ENCODE measurements at places on chromosomes 6 and 20. TPM values are rescaled to one million over a fixed set of nuclear protein-coding genes. Genes with fewer than 3 reads are reported as not detected.

DNA sequence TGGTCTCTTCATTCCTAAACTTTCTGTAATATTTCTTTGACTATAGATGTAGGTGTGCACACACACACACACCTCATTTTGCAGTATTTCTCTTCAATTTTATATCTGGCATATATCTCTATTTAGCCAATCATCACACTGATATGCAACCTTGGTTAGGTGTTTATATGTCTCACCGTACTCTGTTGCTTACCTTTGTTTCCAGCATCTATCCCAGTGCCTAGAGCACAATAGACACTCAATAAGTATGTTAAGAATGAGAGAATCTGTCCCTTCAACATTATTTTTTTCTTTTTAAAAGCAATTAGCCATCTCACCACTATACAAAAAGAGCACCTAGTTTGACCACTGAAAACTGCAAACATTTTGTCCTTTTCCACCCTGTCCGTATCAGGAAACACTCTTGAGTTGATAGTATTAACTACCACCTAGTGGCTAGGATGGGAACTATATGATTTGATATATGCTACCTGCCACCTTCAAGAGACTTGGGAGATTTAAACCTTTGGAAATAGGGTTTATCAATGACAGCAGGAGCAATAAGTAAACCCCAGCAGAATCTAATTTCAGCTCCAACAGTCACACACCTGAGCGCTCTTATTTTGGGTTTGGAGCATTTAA, 48.7 kb upstream of the RSPO3 start:
- no peaks in the 10 kb centered on the region for H3K27me3 ChIP-seq
- no peaks in the 10 kb centered on the region for H3K4me1 ChIP-seq
- H3K4me3 ChIP-seq: no peak overlapping the region
- no peak overlapping the region for H3K27ac ChIP-seq
- H3K36me3 ChIP-seq: no peaks in the 10 kb centered on the region
- no peak for DNase-seq

MYL9 gene
- total RNA-seq: 177 TPM

GRCh38 chr20:45579184-45579583, at the start of gene WFDC8:
WFDC8 (minus strand) TSS chr20:45579284; CDS start chr20:45579247, 37 bp downstream.
- H3K36me3 ChIP-seq: no peaks in the 10 kb centered on the region
- no peak within 1 kb of the TSS for H3K27ac ChIP-seq
- no peak for DNase-seq
- no peak within 1 kb of the TSS for H3K4me3 ChIP-seq
- no peaks in the 10 kb centered on the region for H3K27me3 ChIP-seq

DNA sequence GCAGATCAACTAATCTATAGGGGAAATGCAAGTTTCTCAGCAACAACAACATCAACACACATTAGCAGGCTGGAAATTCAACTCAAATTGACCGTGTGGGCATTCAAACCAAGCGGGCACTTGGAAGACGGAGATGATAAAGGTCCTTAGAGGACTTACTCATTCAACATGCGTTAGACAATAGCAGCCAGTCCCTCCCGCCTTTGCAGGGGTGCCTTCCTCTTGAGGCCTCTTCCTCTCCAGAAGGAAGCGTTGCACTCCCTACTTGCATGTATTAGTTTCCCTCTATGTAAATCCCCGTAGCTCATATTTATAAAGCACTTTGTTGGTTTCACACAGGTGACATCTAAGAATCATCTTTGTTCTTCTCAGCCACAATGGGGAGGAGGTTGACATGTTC, 300.8 kb upstream of the STXBP5 start:
- H3K4me3 ChIP-seq: no peak overlapping the region
- no peaks in the 10 kb centered on the region for H3K27me3 ChIP-seq
- no peaks in the 10 kb centered on the region for H3K4me1 ChIP-seq
- no peak overlapping the region for H3K27ac ChIP-seq
- no peak for DNase-seq

DNA sequence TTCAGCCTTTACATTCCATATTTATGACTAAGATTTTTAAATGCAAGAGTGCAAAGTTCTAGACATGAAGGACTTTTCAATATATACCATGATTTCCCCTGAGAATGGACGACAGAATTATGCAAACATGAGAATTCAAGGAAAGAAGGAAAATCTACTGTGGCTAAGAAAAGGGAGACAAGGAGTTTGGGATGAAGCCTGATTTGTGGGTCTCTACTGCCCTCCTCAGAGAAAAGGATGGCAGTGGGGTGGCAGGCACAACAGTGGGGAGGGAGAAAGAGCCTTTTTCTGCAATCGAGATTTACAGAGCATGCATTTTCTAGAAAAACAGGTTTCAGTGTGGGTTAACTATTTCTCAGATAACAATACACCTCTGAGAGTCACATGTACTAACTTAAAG, 466.9 kb upstream of the NRSN1 start:
- H3K27ac ChIP-seq: no peak overlapping the region
- DNase-seq: peak; percentile 49
- no peaks in the 10 kb centered on the region for H3K27me3 ChIP-seq
- H3K36me3 ChIP-seq: no peaks in the 10 kb centered on the region
- peaks cover 6% of the 10 kb centered on the region for H3K4me1 ChIP-seq
- no peak overlapping the region for H3K4me3 ChIP-seq

MUCL3 gene
- not detected for total RNA-seq

DNA sequence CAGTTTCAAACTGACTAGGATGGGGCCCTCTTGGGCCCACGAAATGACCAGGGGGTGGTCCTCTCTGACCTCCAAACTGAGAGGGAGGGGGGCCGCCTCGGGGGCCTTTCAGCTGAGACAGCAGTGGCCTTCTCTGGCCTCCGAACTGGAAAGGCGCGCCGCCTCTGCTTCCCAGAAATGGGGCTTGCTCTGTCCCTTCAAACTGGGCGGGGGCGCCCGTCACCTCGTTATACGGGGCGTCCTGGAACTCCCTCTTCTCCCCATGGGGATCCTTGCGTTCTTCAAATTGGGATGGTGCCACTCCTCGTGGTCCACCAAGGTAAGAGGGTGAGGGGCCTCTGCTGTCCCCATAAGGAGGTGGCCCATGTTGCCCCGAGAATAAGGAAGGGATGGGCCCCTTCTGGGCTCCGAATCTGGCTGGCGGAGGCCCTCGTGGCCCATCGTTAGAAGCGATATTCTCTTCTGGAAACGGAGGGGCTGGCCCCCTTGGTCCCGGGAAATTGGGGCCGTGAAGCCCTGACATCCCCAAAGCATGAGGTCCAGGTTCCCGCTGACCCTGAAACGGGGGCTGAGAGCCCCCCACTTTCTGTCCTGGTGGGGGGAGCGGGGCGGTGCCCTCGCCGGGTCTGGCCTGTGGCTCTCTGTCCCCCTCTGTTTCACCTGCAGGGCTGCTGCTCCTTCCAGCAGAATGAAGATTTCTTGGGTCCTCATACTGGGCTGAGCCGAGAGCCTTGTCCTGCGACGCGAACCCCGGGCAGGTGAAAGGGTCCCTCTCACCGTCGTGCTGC, 18.7 kb upstream of the TCFL5 start:
- no peaks in the 10 kb centered on the region for H3K36me3 ChIP-seq
- no peak for DNase-seq
- H3K4me1 ChIP-seq: peaks cover 22% of the 10 kb centered on the region
- no peak overlapping the region for H3K27ac ChIP-seq

- H3K27me3 ChIP-seq: no peaks in the 10 kb centered on the region
- peak within 1 kb of the TSS; percentile 37 for H3K4me3 ChIP-seq
- no peak within 1 kb of the TSS for H3K27ac ChIP-seq
- H3K36me3 ChIP-seq: no peaks in the 10 kb centered on the region
Observed at GRCh38 chr6:1311400-1312202, at the start of gene FOXQ1. FOXQ1 (plus strand) TSS chr6:1312098; CDS start chr6:1312705, 607 bp downstream.

DNA sequence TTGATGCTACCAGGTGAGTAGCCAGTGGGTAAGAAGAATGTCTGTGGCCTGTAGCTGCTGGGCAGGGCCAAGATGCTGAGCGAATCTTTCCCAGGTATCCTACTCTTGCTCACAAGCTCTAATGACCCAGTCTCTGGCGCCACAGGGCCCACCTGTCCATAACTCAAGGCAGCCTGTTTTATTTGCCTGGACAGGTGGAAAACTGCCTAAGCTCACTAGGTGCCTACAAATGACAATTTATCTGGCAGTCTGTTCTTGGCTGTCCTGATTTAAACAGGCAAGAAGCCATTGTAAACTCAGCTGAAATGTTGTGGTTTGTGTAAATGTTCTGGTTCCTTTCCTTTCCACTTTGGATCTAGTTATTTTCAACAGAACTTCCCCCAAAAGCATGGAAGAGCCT, 113.3 kb downstream of the TCP11 start:
- H3K4me3 ChIP-seq: no peak overlapping the region
- peak overlapping the region; percentile 53 for H3K27ac ChIP-seq
- no peaks in the 10 kb centered on the region for H3K27me3 ChIP-seq
- H3K36me3 ChIP-seq: no peaks in the 10 kb centered on the region

DNA sequence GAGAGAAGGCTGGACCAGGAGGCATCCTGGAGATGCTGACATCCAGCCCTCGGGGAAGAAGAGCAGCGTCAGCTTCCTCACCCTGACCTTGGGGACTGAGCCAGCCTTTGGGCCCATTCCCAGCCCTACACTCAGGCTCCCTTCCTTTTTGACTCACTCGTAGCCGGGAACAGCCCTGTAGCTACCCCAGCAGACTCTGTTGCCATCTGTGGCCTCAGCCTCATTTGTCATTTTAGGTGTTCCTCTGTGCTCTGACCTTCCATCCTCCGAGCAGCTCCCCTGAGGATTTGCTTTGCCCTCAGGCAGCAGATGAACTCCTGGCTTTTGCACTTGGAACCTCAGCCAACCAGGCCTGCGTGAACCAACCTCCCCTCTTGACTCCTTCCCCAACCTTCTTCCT, 67.5 kb downstream of the ELOVL2 start:
- no peak overlapping the region for H3K27ac ChIP-seq
- H3K36me3 ChIP-seq: no peaks in the 10 kb centered on the region
- no peaks in the 10 kb centered on the region for H3K4me1 ChIP-seq

DNA sequence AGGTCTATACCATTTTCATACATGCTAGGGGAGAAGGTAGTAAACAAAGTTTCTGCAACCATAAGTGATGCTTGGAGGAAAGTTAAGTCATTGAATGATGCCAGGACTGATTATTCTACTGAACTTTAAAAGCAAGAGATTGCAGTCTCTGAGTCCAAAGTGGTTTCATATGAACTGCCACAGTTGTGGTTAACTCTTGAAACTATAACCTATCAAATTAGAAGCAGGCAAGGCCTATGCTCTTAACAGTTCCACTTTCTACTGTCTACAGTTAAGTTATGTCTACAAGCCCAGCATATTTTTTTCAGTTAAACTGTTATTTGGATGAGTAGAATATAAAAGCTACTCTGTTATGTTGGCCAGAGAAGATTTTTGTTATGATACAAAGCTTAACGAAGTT, 326.5 kb upstream of the RUNX2 start:
- H3K4me1 ChIP-seq: no peaks in the 10 kb centered on the region
- no peaks in the 10 kb centered on the region for H3K27me3 ChIP-seq
- H3K4me3 ChIP-seq: no peak overlapping the region

PSORS1C1 gene
- 28.0 TPM for total RNA-seq

DNA sequence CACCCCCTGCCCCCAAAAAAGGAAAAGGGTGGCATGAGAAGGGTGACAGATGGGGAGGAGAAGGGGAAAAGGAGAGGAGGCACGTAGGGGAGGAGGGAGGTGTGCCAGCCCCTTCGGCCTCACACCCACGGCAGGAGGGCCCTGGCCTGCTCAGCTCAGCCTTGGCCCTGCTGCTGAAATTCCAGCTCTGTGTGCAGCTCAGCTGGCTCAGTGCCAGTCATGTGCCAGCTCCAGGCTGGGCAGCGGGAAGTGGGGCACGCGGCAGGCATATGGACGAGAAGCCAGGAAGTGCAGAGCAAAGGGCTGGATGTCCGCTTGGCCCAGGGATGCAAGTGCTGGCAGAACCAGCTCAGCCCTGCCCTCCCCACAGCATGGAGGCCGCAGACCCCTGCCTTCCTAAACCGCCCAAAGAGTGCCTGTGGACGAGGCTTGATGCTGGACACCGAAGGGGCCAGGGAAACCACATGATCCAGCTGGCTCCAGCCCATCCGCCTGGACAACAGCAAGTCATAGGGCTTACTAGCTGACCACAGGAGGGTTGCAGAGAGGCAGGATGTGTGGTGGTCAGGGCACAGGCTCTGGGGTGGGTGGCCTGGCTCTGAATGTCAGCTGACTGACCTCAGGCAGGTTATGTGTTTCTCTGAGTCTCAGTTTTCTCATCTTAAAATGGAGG, 60.2 kb downstream of the NOL4L start:
- H3K27me3 ChIP-seq: no peaks in the 10 kb centered on the region
- peaks cover 54% of the 10 kb centered on the region for H3K4me1 ChIP-seq
- DNase-seq: peak; percentile 92
- no peak overlapping the region for H3K27ac ChIP-seq
- no peak overlapping the region for H3K4me3 ChIP-seq

- no peaks in the 10 kb centered on the region for H3K27me3 ChIP-seq
- no peaks in the 10 kb centered on the region for H3K36me3 ChIP-seq
- DNase-seq: no peak
- no peaks in the 10 kb centered on the region for H3K4me1 ChIP-seq
- H3K27ac ChIP-seq: no peak overlapping the region
Observed at GRCh38 chr6:45171380-45171779, 156.8 kb upstream of the RUNX2 start.

DNA sequence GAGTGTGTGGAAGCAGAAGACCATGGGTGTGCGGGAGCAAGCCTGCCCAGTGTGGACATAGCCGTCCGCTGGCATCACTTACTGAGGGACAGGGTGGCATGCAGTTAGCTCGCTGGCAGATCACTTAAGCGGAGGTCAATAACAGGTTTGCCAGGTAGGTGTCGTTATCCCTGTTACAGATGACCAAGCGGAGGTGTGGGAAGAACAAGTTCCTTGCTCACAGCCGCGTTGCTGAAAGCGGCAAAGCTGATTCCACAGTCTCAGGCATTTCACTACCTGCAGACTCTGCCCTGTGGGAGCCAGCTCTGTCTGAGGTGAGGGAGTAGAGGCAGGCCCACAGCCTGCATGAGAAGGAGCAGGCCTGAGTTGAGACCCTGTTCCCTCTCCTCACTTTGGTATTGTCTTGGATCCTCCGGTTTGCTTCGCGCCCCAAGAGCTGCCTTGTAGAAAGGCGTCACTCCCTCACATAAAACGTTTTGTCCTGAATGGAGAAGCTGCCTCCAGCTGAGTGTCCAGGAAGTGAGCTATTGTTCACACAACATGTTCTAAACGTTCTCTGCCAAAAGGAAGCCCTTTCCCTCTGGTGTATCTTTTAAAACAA, 96.9 kb downstream of the TCP11 start:
- H3K27me3 ChIP-seq: no peaks in the 10 kb centered on the region
- peak overlapping the region; percentile 16 for H3K27ac ChIP-seq
- DNase-seq: peak; percentile 60
- H3K4me1 ChIP-seq: peaks cover 58% of the 10 kb centered on the region
